CD4-positive, alpha-beta T cell treated with Interleukin-21 for 1 hour (primary cell): ENCODE measurements at places on chromosomes 7 and 10.

- DNase-seq = no peak
These were observed 54.6 kb upstream of the OPN4 start for GRCh38 chr10:86599729-86600128.

DNA sequence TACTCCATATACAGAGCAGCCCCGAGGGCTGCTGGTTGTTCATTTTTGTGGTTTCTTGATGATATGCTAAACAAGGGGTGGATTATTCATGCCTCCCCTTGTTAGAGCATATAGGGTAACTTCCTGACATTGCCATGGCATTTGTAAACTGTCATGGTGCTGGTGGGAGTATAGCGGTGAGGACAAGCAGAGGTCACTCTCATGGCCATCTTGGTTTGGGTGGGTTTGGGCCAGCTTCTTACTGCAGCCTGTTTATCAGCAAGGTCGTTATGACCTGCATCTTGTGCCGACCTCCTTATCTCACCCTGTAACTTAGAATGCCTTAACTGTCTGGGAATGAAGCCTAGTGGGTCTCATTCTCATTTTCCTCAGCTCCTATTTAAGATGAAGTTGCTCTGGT is 31.3 kb downstream of the GNAT3 start:
- no peak for DNase-seq

- no peak for DNase-seq
These were observed 186.1 kb upstream of the KAT6B start for GRCh38 chr10:74640134-74640921.

GRCh38 chr10:58399410-58399809 is 14.2 kb downstream of the TFAM start:
- no peak for DNase-seq

DNA sequence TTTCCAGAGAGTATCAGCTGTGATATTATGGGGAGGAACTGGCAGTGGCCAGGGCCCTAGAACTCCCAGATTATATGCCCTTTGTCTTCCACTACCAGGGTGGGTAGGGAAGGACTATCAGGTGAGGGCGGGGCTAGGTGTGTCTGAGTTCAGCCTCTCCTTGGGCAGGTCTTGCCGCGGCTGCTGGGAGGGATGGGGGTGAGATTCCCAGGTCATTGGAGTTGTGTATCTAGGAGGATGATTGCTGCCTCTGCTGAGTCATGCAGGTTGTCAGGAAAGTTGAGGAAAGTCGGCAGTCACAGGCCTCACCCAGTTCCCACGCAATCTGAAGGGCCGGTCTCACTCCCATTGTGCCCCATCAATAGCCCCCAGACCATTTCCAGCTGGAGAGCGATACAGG is 185.2 kb downstream of the DKK1 start:
- DNase-seq = no peak

- DNase-seq = no peak
These were observed 389.7 kb downstream of the INHBA start for GRCh38 chr7:41313171-41313570.

- DNase-seq = no peak
These were observed 136.8 kb downstream of the C10orf105 start for GRCh38 chr10:71582506-71583475.

DNA sequence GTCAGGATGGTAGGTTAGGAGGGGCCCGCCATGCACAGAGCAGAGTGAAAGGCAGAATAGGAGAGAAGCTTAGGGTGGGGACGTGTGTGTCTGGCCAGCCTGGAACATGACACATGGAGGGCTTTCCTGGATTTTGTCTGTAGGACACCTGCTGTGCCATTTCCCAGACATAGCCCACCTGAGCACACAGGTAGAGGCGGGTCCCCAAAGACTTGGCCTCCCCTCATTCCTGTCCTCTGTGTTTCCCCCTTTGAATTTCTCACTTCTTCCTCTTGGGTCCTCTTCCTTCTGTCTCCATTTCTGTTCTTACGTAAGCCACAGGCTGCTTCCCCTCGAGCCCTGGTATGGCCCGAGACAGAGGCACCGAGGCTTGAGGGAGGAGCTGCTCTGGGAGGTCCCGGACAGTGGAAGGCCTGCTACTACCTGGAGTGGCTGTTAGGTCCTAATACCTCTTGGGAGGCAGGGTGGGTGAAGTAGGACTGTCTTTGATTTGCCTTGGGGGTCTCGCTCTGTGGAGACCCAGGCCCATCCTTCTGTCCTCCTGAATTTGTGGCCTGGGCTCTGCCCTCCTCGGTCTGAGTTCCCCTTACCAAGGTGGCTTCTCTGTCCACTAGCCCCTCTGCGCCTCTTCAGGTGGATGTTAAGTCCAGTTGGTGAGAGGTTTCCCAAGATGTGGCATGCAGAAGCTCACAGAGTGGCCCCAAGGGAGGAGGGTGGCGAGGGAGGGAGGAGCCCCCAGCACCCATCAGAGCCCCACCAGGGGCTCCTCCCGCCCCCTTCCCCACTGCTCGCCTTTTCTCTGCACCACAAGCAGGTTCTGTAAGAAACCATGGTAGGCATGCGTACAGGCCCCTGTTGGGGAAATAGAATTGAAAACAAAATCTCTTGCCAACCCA is 5.5 kb downstream of the ZNF775 start:
- no peak for DNase-seq

GRCh38 chr10:107437921-107438320 is 273.4 kb upstream of the SORCS1 start:
- no peak for DNase-seq

- no peak for DNase-seq
These were observed 298.4 kb downstream of the CCDC3 start for GRCh38 chr10:12703126-12703525.

DNA sequence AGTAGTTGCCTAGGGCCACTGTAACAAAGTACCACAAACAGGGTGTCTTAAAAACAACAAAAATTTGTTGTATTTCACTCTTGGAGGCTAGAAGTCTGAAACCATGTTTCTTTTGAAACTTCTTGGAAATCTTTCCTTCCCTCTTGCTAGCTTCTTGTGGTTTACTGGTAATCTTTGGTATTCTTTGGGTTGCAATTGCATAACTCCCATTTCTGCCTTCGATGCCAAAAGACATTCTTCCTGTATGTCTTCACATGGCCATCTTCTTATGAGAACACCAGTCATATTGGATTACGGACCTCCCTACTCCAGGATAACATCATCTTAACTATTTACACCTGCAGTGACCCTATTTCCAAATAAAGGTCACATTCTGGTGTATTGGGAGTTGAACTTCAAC is 357.4 kb downstream of the PPP1R3A start:
- DNase-seq = no peak

DNA sequence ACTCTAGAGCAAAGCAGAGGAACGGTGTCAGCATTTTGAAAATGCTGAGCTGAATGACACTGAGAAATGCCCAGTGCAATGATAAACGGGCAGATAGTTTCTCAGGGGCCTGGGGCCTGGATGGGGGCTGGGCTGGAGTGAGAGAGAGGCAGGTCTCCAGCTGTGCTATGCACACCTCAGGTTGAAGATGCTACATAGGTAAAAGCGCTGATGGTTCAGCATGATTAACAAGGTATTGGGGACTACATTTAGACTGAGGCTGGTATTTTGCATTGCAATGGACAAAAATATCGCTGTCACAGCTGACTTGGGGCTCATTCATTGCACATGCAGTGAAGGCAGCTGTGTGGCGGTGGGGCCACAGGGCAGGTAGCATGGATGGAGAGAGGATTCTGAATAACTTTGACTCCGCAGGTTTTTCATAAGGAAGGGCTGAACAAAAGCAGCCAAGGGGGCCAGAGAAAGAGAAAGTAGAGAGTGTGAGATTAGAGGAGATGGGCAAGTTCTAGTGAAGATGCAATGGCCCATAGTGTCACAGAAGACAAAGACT is 290.8 kb upstream of the ZNF32 start:
- DNase-seq = no peak

DNA sequence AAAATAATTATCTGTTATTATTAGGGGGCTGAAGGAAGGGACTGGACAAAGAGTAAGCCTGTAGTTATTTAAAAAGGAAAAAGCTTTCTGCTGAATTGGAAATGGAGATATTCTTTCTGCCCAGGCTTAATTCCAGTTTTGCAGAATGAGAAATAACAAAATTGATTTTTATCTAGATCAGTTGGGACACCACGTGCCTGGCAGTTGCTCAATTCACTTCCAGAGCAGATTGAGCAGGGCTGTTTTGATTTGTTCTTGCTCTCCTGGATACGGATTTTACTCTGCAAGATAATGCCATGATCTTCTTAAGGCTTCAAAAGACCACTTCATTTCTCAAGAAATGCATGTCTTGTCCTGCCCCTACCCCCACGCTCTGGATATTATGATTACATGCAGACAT is 524.3 kb downstream of the TCERG1L start:
- DNase-seq = no peak

GRCh38 chr7:151615058-151615457 is 95.4 kb upstream of the RHEB start:
- DNase-seq = no peak

GRCh38 chr10:80924063-80924952 is 386.6 kb downstream of the SH2D4B start:
- DNase-seq = peak; percentile 13

DNA sequence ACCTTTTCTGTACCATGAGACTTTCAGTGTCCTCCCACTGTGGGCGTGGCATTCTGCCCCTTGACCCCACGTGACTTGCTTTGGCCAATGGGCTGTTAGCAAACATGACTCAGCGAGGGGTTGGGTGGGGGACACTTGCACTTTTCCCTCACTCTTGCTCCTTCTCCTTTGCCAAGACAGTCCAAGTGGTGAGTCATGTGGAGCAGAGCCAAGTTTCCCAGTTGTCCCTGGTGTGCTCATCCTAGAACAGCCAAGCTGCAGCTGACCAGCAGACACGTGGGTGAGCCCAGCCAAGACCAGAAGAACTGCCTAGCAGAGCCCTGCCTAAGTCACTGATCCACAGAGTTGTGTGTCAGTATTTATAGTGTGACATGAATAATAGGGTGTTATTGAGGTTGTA is 82.8 kb upstream of the CPXM2 start:
- no peak for DNase-seq

- no peak for DNase-seq
These were observed 180.6 kb downstream of the LRMDA start for GRCh38 chr10:75611993-75612372.

GRCh38 chr7:142554560-142555532 is 194.4 kb upstream of the PRSS1 start:
- DNase-seq = no peak

DNA sequence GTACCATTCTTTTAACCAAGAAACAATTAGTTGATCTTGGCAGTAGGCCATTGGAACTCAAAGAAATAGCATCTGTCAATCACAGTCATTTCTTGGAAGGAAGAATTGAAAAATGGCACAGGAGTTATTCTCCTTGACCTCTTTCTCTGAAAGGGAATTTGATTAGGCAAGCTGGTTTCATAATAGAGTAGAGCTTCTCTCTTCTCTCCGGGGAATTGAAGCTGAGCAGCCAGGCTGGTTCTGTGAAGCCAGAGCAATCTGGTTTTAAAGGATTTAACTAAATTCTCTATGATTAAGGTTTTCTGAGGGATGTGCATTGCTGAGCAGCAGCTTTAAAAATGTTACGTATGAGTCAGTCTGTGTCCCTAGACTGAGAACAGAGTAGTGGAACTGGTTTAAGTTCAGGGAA is 70.2 kb downstream of the AHCYL2 start:
- DNase-seq = no peak

GRCh38 chr10:66223656-66224055 is 702.2 kb upstream of the LRRTM3 start:
- DNase-seq = no peak

DNA sequence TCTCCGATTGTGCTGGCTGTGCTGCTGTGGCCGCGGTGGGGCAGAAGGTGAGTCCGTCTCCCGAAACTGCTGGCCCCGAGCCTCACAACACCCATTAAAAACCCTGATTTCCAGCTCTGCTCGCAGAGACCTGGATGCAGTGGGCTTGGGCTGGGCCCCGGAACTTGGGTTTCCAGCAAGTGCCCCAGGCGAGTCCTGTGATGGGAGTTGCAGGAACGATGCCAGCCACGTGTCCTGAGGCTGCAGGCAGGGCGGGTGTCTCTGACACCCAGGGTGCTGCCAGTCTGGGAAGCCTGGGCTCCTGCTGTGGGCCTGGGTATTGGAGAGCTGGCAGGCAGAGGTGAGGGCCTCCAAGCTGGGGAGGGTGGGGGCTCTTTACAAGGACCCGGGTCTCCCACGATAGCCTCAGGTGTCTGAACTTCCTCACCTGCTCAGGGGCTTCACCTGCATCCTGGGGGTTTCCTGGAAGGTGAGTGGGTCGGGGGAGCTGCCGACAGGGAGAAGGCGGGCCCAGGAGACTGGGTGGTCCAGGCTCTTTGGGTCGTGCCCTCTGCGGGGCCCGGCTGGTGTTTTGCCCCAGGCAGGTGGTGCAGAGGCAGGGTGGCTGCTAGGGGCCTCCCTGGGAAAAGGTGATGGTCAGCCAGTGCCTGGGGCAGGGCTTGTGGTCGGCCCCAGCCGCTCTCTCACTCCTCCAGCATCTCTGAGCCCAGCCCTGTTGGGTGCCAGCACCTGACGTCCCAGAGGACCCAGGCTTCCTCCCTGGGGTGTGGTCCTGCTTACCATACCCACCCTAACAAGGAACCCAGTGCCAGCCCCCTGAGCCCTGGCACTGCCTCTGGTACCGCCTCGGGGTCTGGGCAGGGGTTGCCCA is 180.3 kb downstream of the DNAJB6 start:
- no peak for DNase-seq

DNA sequence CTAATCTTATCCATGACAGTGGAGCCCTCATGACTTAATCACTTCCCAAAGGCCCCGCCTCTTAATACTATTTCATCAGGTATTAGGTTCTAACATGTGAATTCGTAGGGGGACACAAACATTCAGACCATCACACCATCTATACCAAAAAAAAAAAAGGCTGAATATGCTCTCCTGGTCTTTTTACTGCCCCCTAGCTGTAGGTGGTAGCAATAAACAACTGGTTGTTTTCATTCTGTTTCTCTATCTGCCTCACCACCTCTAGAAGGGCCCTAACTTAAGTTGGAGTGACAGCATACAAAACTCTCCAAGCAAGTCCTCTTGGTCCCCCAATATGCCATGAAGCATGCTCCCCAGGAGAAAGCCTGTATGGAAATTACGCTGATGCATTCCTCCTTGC is 94.1 kb downstream of the GRM8 start:
- DNase-seq = no peak

- no peak for DNase-seq
These were observed 101.0 kb downstream of the SMURF1 start for GRCh38 chr7:99042957-99043356.

- no peak for DNase-seq
These were observed 213.0 kb downstream of the DNAJB6 start for GRCh38 chr7:157549612-157550299.

DNA sequence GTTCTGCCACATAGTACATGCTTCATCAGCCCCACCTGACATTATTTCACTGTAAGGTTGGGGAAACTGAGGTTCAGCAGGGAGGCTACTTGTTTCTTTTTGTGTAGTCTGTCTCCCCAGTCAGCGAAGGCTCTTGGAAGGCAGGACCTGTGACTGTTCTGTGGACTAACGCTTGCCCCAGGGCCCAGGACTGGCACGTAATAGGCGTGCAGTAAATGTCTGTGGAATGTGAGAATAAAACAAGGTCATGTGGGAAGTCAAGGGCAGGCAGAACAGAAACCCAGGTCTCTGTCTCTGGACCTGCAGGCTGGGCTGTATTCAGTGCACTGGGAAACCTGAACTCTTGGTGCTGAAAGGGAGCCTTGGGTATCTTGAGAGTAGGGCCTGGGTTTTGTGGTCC is 168.7 kb downstream of the RPS24 start:
- DNase-seq = no peak
